ENCODE measurements at places on chromosomes 5 and 9.

DNA sequence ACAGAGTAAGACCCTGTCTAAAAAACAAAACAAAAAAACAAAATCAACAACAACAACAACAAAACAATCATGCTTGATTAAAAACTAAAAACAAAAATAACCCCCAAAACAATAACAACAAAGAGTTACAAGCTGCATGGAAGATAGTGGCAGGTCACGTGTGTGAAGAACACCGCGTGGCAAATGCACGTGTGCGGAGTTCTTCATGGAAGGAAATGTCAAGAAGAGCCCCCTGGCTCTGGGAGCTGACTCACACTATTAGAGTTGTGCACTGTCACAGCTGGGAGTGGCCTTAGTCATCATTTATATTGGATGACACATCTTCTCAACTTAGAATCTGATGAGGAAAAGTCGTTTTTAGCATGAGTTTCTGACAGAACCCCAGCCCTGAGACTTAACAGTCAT is 110.5 kb downstream of the JMY start:
- DNase-seq, result peak; percentile 84

- DNase-seq, result no peak
Observed at GRCh38 chr5:22465177-22465576, 388.0 kb downstream of the CDH12 start.

- no peak for DNase-seq
Observed at GRCh38 chr5:31860726-31861433, 221.9 kb downstream of the PDZD2 start.

DNA sequence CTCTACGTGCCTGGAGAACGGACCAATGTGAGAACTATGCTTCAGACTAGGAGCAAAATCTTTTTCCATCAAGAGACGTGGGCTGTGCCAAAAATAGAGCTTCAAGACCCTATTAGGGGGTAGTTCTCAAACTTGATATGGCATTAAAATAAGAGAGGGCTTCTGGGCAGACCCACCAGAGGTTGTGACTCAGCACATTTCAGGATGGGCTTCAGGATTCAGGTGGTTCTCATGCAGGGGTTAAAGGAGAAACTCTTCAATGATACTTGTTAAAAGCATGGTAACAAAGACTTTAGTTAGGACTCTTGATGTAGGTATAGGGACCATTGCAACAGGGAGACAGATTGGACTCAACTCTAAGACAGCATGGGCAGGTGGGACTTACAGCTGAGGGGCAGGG is 195.5 kb downstream of the RGS3 start:
- DNase-seq, result no peak

DNA sequence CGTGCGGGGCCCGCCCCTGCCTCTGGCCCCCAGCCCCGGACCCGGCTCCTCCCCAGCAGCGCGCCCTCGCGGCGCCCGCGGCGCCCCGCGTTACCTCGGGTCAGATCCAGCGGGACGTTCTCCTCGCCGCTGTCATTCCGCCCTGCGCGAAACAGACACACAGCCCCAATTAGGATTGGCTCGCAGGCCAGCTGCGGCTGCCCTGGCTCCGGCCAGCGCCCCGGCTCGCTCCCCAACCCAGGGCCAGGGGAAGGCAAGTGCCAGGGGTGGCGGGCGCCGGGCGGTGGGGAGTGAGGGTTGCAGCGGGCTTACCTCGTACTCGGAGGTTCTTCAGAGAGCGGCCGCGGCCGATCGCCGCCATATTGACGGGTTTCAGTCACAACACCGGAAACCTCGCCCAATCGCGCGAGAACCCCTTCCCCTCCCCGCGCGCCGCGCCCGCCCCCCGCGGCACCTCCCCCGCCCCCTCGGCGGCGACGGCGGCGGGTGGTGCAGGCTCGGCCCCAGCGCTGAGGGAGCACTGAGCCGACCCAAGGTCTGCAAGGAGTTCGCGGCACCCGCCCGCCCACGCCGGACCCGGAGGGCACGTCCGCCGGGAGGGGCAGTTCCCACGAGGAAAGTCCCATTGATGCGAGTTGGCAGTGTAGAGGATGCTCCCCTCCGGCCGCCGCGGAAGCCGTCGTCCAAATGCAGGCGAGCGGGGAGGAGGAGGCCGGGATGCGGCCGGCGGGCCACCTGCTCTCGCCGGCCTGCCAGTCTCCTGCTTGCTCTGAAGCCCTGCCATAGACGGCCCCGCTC is at the start of gene RICTOR:
TSS of gene RICTOR (minus strand) at position 383 of the 798 bp plus-strand sequence. CDS start at position 361, 22 bp downstream.
- peak; percentile 89 for DNase-seq

GRCh38 chr9:84276741-84277140 is 63.8 kb downstream of the SLC28A3 start:
- DNase-seq, result no peak

- DNase-seq, result no peak
Observed at GRCh38 chr9:87957839-87958238, 16.5 kb downstream of the CDK20 start.

GRCh38 chr9:88672874-88673689 is 138.1 kb downstream of the NXNL2 start:
- DNase-seq, result no peak

GRCh38 chr5:72854419-72854818 is 38.0 kb downstream of the TNPO1 start:
- no peak for DNase-seq

GRCh38 chr5:89236900-89237299 is 353.9 kb upstream of the MEF2C start:
- no peak for DNase-seq

GRCh38 chr5:136963504-136963903 is 535.6 kb downstream of the SPOCK1 start:
- no peak for DNase-seq

GRCh38 chr5:54872810-54873209 is 112.6 kb downstream of the ESM1 start:
- DNase-seq, result no peak

GRCh38 chr5:58281189-58281588 is 178.7 kb downstream of the PLK2 start:
- no peak for DNase-seq

DNA sequence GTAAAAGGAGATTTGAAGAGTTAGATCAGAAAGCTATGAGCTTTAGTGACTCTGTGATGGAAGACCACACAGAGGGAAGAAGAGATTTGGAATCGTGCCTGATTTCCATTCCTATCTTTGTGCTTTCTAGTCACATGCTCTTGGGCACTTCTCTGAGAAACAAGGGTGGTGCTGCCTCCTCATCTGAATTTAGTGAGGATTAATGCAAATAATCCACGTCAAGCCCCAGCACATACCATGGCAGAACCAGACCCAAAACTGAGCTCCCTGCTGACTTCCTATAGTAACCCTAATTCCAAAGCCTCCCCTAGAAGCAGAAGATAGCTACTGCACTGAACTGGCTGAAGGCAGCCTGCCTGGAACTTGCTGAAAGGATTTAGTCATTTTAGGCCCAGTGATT is 17.7 kb downstream of the SLC45A2 start:
- DNase-seq, result peak; percentile 3

DNA sequence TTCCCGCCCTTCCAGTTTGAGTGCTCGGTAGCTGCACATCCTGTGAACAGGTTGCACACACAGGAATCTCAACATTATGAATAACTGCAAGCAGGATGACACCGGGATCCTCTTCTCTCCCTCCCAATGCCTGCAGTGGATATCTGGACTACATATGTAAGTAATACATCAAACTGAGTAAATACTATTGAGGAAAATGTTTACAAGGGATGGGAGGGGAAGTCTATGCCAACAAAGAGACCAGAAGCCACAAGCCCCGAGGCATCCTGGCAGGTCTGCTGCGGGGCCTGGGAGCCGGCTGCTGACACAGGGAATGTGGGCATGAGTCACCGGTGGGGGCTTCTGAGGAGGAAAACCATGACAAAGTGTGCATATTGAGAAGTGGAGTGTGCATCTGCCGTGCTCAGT is 8.6 kb upstream of the ANKRD33B start:
- peak; percentile 95 for DNase-seq

GRCh38 chr5:143596824-143597223 is 193.3 kb upstream of the NR3C1 start:
- no peak for DNase-seq

- DNase-seq, result no peak
Observed at GRCh38 chr5:61071526-61071925, 90.7 kb downstream of the SMIM15 start.

DNA sequence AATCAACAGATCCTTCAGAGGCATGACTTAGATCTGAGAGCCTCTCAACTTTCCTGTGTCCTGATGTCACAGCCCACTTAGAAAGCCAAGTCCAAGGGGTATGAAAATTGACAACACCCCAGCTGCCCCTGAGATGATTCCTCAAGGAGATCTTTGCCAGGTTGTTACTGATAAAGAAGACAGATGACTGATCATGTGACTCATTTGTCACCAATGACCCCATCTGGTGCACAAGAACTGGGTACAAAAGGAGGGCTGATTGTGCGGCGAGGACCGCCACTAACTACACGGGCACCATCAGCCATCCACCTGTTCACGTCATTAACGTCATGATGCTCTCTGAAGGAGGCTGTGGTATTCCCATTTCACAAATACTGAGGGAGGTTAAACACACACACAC is 583.2 kb upstream of the KLF4 start:
- DNase-seq, result no peak

- DNase-seq, result no peak
Observed at GRCh38 chr5:132256086-132256782, 1.3 kb upstream of the PDLIM4 start.

DNA sequence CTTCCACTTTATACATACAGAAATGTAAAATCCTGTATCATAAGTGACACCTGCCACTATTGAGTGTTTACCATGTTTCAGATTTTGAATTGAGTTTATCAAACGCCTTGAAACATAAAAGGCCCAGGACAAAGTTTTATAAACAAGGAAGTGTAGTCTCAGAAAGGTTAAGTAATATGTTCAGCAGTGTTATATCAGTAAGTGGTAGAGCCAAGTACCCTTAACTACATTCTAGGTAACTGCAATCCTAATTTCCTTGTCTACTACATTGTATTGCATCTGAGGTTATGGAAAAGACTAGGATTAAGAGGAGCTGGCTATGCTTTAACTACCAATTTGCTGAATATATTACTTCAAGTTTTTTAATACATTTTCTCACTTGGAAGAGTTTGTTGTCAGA is 641.6 kb downstream of the LRRC70 start:
- no peak for DNase-seq

GRCh38 chr9:100561256-100561655 is 16.6 kb upstream of the CAVIN4 start:
- DNase-seq, result no peak

DNA sequence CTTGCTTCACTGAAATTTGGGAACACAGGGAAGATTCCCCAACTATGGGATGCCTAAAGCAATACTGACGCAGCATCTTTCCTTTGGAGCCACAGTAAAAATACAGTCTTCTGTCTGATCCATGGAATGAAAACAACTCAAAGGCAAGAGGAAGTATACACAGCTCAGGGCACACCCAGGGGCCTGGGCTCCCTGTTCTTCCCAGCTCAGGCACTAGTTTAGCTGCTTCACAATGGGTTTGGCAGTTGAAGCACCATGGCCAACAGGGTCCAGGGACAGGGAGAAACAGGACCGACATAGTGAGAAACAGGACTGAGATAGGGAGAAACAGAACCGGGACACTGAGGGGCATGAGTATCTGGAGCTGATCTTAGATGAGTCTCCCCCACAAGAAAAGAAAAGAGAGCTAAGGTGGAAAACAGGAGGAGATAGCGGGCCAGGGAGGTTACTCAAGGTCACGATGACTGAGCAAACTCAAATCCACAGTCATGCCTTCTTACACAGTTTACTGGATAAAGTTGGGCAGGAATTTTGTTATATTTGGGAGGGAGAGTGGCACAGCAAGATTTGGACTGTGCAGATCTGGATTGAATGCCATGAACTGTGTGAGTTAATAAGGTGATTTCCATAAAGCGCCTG is 198.8 kb downstream of the SMARCA2 start:
- no peak for DNase-seq

- DNase-seq, result peak; percentile 95
Observed at GRCh38 chr5:149605998-149606724, 24.9 kb downstream of the ARHGEF37 start.

DNA sequence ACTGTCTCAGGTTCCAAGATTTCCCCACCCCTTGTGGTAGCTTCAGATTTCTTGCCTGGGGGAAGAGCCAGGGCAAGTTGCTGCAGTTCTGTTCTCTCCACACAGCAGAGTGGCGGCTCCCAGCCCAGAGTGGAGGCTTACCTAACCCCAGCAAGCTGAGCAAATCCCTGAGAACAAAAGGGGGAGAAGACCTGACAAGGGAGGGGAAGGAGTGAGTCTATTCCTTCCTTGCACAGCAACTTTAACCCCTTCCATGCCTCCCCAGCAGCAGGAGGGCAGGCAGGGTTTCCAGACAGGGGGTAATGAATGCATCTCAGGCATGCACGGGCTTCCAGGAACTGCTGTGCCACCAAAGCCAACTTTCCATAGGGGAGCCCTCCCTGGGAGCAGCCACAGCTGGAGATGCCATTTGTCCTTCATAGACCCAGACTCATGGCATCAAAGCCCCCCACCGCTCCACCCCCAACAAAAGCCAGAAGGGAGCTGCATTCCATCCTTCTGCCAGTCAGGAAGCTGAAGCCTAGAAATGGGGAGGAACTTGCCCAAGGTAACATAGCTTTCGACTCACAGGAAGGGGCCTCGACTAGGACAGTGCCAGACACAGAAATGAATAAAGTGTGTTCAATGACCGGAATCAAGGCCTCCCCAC is 28.8 kb upstream of the FAT2 start:
- peak; percentile 29 for DNase-seq

DNA sequence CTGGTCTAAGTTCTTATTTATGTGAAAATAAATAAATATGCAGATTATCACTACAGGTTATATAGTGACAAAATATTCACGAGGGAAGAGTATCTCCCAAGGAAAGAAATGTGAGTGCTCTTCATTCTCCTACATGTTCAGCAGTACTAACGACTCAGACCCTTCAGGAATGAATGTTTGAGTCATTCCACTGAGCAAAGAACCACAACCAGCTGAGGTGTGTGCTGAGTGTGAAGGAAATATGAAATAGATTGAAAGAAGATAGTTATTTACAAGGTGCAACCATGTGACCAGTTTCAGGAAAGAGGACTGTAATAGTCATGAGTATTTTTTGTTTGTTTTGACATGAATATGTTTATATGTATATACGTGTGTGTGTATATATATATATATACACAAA is 228.7 kb downstream of the TUSC1 start:
- DNase-seq, result no peak

GRCh38 chr5:73233461-73234203 is 60.6 kb downstream of the TMEM174 start:
- no peak for DNase-seq
